ENCODE measurements at places on chromosomes 6 and 20. TPM values are rescaled to one million over a fixed set of nuclear protein-coding genes. Genes with fewer than 3 reads are reported as not detected.

NRSN1 gene
- total RNA-seq, result not detected

CST5 gene
- not detected for total RNA-seq

ANKEF1 gene
- total RNA-seq, result 2.0 TPM

LTB gene
- total RNA-seq, result 155 TPM

ARFGEF2 gene
- 39.0 TPM for total RNA-seq

HTR1E gene
- not detected for total RNA-seq

GRCh38 chr20:45818239-45818638 lies 5.8 kb downstream of the UBE2C start:
- H3K36me3 ChIP-seq, result no peaks in the 10 kb centered on the region
- no peak overlapping the region for H3K4me3 ChIP-seq
- no peak for DNase-seq
- peaks cover 16% of the 10 kb centered on the region for H3K4me1 ChIP-seq

DNA sequence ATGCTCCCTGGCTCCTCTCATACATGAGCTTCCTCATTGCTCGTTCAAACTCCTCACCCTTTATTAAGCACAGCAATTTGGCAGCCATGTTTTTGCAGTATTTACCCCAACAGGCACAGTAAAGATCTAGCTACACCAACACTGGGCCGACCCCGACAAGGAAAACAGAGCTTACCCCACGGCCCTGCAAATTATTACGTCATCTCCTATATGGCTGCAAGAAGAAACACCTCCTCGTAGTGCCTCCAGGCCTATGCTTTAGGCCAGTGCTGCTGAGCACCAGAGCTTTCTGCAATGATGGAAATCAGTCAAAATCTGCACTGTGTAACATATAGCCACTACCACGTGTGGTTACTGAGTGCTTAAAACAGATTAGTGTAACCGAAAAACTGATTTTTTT lies 26.7 kb downstream of the TMC2 start:
- H3K4me1 ChIP-seq, result no peaks in the 10 kb centered on the region
- no peak for DNase-seq
- no peak overlapping the region for H3K27ac ChIP-seq
- no peaks in the 10 kb centered on the region for H3K36me3 ChIP-seq
- peaks cover 46% of the 10 kb centered on the region for H3K27me3 ChIP-seq
- no peak overlapping the region for H3K4me3 ChIP-seq

DNA sequence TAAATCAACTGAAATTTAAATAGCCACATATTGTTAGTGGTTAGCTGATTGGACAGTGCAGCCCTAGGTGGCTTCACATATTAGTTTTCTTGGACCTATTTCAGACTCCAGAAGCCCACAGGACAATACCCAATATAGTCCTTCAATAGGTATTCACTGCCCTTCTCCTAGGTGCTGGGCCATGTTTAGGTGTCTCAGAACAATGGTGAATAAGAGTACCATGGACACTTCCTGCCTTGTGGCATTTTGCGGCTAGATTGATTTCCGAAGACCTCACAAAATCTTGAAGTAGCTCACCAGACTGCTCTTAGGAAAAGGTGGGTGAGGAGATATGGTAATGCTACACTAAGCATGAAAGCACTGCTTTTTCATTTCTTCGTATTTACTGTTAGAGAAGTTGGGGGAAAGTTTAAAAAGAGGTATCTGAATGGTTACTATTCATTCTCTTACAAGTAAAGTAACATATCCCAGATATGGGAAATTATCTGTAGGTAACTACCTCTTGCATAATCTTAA lies 199.3 kb downstream of the GJA10 start:
- H3K4me1 ChIP-seq, result peaks cover 69% of the 10 kb centered on the region
- peaks cover 21% of the 10 kb centered on the region for H3K36me3 ChIP-seq
- DNase-seq, result no peak
- H3K27ac ChIP-seq, result peak overlapping the region; percentile 61
- no peak overlapping the region for H3K4me3 ChIP-seq
- no peaks in the 10 kb centered on the region for H3K27me3 ChIP-seq

- H3K27me3 ChIP-seq, result no peaks in the 10 kb centered on the region
- peaks cover 1% of the 10 kb centered on the region for H3K36me3 ChIP-seq
- no peak for DNase-seq
- peaks cover 5% of the 10 kb centered on the region for H3K4me1 ChIP-seq
- no peak overlapping the region for H3K4me3 ChIP-seq
These were observed 6.2 kb downstream of the DUSP22 start for GRCh38 chr6:298233-299103.

- H3K4me3 ChIP-seq, result no peak overlapping the region
- H3K27me3 ChIP-seq, result no peaks in the 10 kb centered on the region
- H3K4me1 ChIP-seq, result peaks cover 35% of the 10 kb centered on the region
- H3K27ac ChIP-seq, result no peak overlapping the region
- H3K36me3 ChIP-seq, result no peaks in the 10 kb centered on the region
These were observed 201.1 kb downstream of the ZFAND3 start for GRCh38 chr6:38020593-38020992.

- DNase-seq, result no peak
- H3K4me3 ChIP-seq, result no peak overlapping the region
- H3K36me3 ChIP-seq, result no peaks in the 10 kb centered on the region
- no peaks in the 10 kb centered on the region for H3K4me1 ChIP-seq
- no peak overlapping the region for H3K27ac ChIP-seq
These were observed 34.6 kb downstream of the RAMACL start for GRCh38 chr6:166551754-166552495.

- H3K4me3 ChIP-seq, result no peak overlapping the region
- H3K27me3 ChIP-seq, result peaks cover 2% of the 10 kb centered on the region
- no peaks in the 10 kb centered on the region for H3K36me3 ChIP-seq
These were observed 65.4 kb downstream of the RWDD2A start for GRCh38 chr6:83258517-83258916.

DNA sequence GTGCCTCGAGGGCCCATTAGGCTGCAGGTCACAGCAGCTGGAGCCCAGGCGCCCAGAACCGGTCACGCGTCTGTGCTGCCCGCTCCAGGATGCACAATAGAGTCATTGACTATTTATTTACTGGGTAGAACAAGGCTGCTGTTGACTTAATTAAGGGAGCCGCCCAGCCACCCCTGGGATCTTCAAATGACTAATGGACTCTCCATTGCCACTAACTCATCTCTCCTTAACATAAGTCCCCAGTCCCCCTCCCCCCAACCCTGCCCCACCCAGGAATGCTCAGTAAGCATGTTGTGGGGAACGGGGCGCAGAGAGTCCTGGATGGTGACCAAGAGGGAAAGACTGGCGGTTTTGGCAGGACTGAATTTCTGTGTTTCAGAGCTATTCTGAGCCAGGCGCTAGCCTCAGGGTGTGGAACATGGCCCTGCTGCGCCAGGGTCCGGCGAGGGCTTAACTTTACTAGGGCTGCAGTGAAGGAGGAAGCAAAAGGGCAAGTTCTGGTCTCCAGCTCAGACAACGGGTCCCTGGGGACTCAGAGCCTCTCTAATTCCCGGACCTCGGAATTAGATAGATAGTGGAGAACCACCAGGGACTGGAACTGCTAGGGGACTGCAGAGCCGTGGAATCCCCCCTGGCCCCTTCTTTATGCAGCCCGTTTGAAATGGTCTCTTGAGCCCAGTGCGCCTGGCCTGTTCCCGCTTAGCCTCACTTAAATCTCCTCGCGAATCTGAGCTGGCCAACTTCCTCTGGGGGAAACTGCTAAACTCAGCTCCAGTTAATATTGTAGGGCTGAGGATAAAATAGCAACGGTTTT lies 1.5 kb upstream of the GRIK2 start:
- peaks cover 43% of the 10 kb centered on the region for H3K27me3 ChIP-seq
- no peak for DNase-seq
- peaks cover 9% of the 10 kb centered on the region for H3K4me1 ChIP-seq
- H3K4me3 ChIP-seq, result no peak overlapping the region
- H3K36me3 ChIP-seq, result no peaks in the 10 kb centered on the region
- no peak overlapping the region for H3K27ac ChIP-seq

DNA sequence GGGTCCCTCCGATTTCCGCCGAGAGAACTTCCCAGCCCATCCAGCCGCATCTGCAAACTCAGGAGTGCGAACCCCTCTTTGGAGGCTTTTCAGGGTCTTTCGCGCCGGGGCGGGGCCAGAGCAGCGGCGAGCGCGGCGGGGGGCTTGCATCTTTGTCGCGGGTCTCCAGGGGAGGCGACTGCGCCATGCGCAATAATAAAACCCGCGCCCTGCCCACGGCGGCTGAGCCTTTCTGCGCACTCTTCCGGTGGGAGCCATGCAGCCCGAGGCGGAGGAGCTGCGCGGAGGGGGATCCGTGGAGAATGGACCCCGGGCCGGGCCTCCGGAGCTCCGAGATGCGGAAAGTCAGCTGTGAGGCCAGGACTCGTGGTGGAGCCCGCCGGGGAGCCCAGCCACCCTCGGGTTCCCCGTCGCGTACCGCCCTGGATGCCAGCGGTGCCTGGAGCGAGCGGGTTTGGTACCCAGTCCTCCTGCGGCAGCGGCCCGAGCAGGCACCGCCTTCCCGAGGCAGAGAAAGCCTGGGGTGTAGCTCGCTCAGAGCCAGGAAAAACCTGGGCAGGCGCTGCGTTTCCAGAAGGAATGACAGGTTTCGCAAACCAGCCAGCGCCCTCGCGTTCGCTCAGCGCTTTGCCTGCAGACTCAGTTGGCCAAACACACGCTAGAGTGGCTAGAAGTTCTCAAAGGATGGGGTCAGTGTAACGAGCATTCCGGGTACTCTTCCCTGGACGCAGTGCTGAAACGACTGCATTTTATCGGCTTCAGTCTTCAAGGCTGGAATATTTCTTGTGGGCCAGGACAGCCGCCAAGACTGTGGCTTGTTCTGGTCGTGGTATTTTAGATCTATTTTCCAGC lies 1.2 kb downstream of the AKAP12 start:
- peaks cover 61% of the 10 kb centered on the region for H3K27me3 ChIP-seq
- peaks cover 15% of the 10 kb centered on the region for H3K4me1 ChIP-seq
- H3K27ac ChIP-seq, result no peak overlapping the region
- H3K36me3 ChIP-seq, result no peaks in the 10 kb centered on the region

- H3K27ac ChIP-seq, result no peak overlapping the region
- H3K27me3 ChIP-seq, result no peaks in the 10 kb centered on the region
- no peak overlapping the region for H3K4me3 ChIP-seq
- H3K4me1 ChIP-seq, result peaks cover 53% of the 10 kb centered on the region
- peaks cover 14% of the 10 kb centered on the region for H3K36me3 ChIP-seq
- DNase-seq, result no peak
These were observed 524.4 kb downstream of the KIF16B start for GRCh38 chr20:16048876-16049275.

DNA sequence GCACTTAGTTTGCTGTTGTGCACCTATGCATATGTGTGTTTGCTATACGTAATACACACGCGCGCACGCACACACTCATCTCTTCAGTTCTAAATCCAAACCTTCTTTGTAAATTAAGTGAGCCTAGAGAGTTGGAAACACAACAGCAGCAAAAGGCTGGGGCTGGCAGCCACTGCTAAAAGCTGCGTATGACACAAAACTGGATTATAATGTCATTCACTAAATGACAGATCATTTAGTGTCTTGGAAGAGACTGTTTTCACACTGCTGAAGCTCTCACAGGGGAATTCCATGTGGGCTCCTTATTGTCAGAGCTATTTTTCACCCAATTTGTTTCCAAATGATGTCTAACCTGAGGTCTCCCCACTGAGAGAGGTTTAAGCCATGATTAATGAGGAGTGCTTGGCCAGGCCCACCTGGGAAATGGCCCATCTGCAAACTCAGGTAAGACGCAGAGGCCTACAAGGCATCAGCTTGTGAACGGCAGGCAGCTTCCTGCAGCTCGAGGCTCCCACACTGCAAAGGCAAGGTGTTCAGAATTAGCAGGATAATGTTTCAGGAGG lies 94.2 kb downstream of the OLIG3 start:
- H3K27me3 ChIP-seq, result no peaks in the 10 kb centered on the region
- H3K4me1 ChIP-seq, result no peaks in the 10 kb centered on the region
- H3K4me3 ChIP-seq, result no peak overlapping the region
- no peaks in the 10 kb centered on the region for H3K36me3 ChIP-seq
- H3K27ac ChIP-seq, result no peak overlapping the region
- no peak for DNase-seq

GRCh38 chr6:46263707-46264086 lies 92.9 kb upstream of the ENPP5 start:
- no peaks in the 10 kb centered on the region for H3K36me3 ChIP-seq
- H3K4me3 ChIP-seq, result no peak overlapping the region
- H3K4me1 ChIP-seq, result no peaks in the 10 kb centered on the region
- no peak for DNase-seq
- H3K27ac ChIP-seq, result no peak overlapping the region

DNA sequence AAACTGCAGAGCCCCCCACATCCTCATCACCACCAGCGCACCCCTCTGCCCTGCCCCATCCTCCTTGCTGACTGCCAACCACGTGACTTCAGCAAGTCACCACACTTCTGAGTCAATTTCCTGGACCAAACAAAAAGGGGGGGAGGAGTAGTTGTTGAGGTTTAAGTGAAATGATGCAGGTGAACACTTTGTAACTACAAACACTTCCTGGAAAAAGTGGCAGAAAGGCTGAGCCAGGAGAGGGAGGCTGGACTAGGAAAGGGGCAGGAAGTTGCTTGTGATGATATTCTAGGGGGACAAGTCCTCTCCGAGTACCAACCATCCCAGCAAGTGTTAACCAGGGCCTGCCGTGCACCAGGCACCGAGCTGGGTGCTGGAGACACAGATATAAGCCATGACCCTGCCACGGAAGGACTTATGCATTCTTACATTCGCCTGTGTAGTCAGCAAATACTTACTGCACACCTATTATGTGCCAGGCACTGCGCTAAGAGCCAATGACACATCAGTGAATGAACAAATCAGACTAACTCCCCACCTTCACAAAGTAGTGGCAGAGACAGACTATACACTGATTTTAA lies 67.3 kb downstream of the PREX1 start:
- H3K27ac ChIP-seq, result peak overlapping the region; percentile 95
- no peak for DNase-seq
- H3K4me1 ChIP-seq, result peaks cover 91% of the 10 kb centered on the region
- peaks cover 27% of the 10 kb centered on the region for H3K36me3 ChIP-seq

GRCh38 chr20:31551163-31552081 lies 37.2 kb downstream of the HM13 start:
- H3K4me3 ChIP-seq, result no peak overlapping the region
- H3K4me1 ChIP-seq, result peaks cover 15% of the 10 kb centered on the region
- H3K27me3 ChIP-seq, result no peaks in the 10 kb centered on the region
- no peak for DNase-seq
- H3K27ac ChIP-seq, result no peak overlapping the region

GRCh38 chr20:63580796-63581461 lies 6.9 kb upstream of the HELZ2 start:
- H3K27ac ChIP-seq, result no peak overlapping the region
- no peak overlapping the region for H3K4me3 ChIP-seq
- H3K27me3 ChIP-seq, result peaks cover 2% of the 10 kb centered on the region
- no peaks in the 10 kb centered on the region for H3K36me3 ChIP-seq
- DNase-seq, result no peak

DNA sequence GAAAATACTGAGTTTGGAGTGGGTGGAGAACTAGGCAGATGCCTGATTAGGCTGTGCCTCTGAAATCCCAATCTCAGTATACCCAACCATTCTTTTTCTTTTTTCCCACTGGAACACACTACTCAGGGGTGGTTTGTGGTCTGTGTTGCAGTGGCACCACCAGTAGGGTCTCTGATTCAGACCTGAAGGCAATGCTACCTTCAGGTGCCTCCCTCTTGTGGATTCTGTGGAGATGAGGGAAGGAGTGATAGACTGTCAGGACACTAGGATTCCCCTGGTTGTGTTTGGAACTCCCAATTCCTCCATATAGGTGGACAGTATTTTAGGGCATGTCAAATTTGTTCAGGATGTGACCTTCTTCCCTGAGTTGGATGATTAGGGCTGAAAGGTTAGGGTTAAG lies 47.4 kb upstream of the SYNCRIP start:
- no peaks in the 10 kb centered on the region for H3K36me3 ChIP-seq
- no peaks in the 10 kb centered on the region for H3K27me3 ChIP-seq
- no peak overlapping the region for H3K4me3 ChIP-seq

GRCh38 chr6:138690975-138691594 lies 82.5 kb upstream of the CCDC28A start:
- peak overlapping the region; percentile 73 for H3K4me3 ChIP-seq
- peaks cover 23% of the 10 kb centered on the region for H3K27me3 ChIP-seq

GRCh38 chr6:12537389-12537788 lies 179.2 kb upstream of the PHACTR1 start:
- no peak for DNase-seq
- no peak overlapping the region for H3K4me3 ChIP-seq
- H3K27ac ChIP-seq, result no peak overlapping the region
- no peaks in the 10 kb centered on the region for H3K36me3 ChIP-seq
- H3K27me3 ChIP-seq, result peaks cover 13% of the 10 kb centered on the region
